HFFc6 (cell line): ENCODE measurements at places on chromosomes 3 and 15. TPM values are rescaled to one million over a fixed set of nuclear protein-coding genes. Genes with fewer than 3 reads are reported as not detected.
A peak's percentile ranks its signal among the peaks of the same experiment; 100 is the strongest.

Gene HAPLN3
- total RNA-seq, result 13.8 and 16.6 TPM in 2 replicates

DNA sequence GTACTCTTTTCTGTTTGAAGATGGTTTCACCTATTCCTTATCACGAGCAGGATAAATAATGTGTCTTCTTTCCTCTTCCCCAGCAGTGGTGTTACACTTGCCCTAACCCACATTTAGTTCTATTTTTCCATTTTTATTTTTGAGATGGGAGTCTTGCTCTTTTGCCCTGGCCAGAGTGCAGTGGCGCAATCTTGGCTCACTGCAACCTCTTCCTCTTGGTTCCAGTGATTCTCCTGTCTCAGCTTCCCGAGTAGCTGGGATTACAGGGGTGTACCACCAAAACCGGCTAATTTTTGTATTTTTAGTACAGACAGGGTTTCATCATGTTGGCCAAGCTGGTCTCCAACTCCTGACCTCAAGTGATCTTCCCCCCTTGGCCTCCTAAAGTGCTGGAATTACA is 372.4 kb downstream of the FOXP1 start:
- DNase-seq, result no peak
- H3K4me1 ChIP-seq, result peaks cover 20% of the 10 kb centered on the region
- H3K4me3 ChIP-seq, result no peak overlapping the region; the same call in 1 of the 2 replicates
- H3K36me3 ChIP-seq, result no peaks in the 10 kb centered on the region
- H3K27ac ChIP-seq, result peak overlapping the region; percentile 1; the same call in 1 of the 2 replicates
- H3K27me3 ChIP-seq, result no peaks in the 10 kb centered on the region

GRCh38 chr3:64016941-64017620 is 6.2 kb downstream of the PSMD6 start:
- H3K36me3 ChIP-seq, result peaks cover 67% of the 10 kb centered on the region
- H3K27ac ChIP-seq, result peak overlapping the region; percentile 44
- DNase-seq, result no peak
- H3K27me3 ChIP-seq, result peaks cover 4% of the 10 kb centered on the region; the same call in 1 of the 2 replicates
- no peak overlapping the region; the same call in 1 of the 2 replicates for H3K4me3 ChIP-seq
- H3K4me1 ChIP-seq, result peaks cover 49% of the 10 kb centered on the region

Gene AGBL1
- total RNA-seq, result not detected in 3 replicates

DNA sequence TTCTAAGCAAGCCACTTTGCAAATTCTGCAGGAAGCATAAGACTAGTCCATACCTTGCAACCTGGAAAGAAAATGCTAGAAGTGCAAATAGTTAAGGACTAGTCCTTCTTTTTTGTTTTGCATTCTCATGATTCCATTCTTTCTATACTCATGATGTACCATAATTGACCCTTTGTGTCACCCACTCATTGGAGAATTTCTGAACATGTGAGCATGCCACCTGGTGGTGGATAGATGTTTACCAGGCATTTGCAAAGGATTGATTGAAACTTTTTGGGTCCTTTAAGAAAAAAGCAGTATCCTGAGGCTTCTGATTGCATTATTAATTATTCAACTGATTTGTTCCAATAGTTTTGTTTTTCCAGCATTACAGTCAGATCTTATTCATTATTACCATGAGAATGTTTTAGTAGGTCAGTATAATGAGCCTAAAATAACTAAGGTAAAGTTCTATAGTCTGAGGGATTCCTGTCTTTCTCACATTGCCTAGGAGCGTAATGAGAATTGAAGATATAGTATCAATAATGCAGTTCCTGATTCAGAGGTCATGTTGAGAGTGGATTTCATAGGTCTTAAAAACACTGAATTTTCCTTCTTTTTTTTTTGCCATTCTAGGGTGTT is 20.2 kb upstream of the DIPK2A start:
- H3K4me1 ChIP-seq, result no peaks in the 10 kb centered on the region
- H3K36me3 ChIP-seq, result no peaks in the 10 kb centered on the region
- H3K27ac ChIP-seq, result no peak overlapping the region
- no peak overlapping the region for H3K4me3 ChIP-seq
- H3K27me3 ChIP-seq, result no peaks in the 10 kb centered on the region
- DNase-seq, result peak; percentile 11

GRCh38 chr3:152307829-152308474 is 39.2 kb downstream of the MBNL1 start:
- peak overlapping the region; percentile 89 for H3K27ac ChIP-seq
- peaks cover 20% of the 10 kb centered on the region for H3K36me3 ChIP-seq
- peak; percentile 64 for DNase-seq
- peak overlapping the region; percentile 62 for H3K4me3 ChIP-seq

Gene PLSCR5
- total RNA-seq, result not detected in 3 replicates

GRCh38 chr3:130843441-130843840 is 50.4 kb upstream of the ATP2C1 start:
- no peak overlapping the region for H3K27ac ChIP-seq
- no peak for DNase-seq
- H3K4me1 ChIP-seq, result peaks cover 7% of the 10 kb centered on the region

GRCh38 chr3:129683201-129683600 is 76.7 kb upstream of the PLXND1 start:
- H3K4me1 ChIP-seq, result peaks cover 10% of the 10 kb centered on the region
- H3K36me3 ChIP-seq, result no peaks in the 10 kb centered on the region
- no peaks in the 10 kb centered on the region; the same call in 1 of the 2 replicates for H3K27me3 ChIP-seq
- H3K4me3 ChIP-seq, result no peak overlapping the region

Gene DPPA2
- not detected in 3 replicates for total RNA-seq

DNA sequence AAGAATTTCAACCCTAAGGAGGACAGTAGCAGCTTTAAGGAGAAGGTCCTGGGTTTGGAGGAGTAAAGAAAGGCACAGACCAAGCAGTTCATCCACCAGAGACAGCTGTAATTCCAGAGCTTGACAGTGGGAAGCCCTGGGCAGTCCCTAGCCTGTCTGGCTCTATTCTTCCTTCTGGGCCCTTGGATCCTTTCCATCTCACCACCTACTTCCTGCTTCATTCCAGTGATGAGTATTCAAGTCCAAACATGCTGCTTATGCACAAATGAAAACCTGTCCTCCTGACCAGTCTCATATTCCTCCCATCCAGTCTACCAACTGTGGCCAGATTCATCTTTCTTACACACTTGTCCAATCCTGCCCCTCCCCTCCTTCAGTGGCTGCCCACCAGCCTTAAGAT is 171.4 kb downstream of the CNTN3 start:
- peak; percentile 41 for DNase-seq
- H3K27ac ChIP-seq, result peak overlapping the region; percentile 67
- no peak overlapping the region for H3K4me3 ChIP-seq
- H3K36me3 ChIP-seq, result no peaks in the 10 kb centered on the region

DNA sequence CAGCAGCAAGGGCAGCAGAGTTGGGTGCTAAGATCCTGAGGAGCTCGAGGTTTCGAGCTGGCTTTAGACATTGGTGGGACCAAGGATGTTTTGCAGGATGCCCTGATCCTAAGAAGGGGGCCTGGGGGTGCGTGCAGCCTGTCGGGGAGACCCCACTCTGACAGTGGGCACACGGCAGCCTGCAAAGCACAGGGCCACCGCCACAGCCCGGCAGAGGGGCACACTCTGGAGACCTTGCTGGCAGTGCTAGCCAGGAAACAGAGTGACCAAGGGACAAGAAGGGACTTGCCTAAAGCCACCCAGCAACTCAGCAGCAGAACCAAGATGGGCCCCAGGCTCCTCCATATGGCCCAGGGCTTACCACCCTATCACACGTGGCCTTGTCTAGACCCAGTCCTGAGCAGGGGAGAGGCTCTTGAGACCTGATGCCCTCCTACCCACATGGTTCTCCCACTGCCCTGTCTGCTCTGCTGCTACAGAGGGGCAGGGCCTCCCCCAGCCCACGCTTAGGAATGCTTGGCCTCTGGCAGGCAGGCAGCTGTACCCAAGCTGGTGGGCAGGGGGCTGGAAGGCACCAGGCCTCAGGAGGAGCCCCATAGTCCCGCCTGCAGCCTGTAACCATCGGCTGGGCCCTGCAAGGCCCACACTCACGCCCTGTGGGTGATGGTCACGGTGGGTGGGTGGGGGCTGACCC is 18.8 kb downstream of the SEC61A1 start:
- H3K27ac ChIP-seq, result peak overlapping the region; percentile 57

- H3K27me3 ChIP-seq, result peaks cover 4% of the 10 kb centered on the region; the same call in 1 of the 2 replicates
- peak; percentile 77 for DNase-seq
- H3K4me1 ChIP-seq, result peaks cover 77% of the 10 kb centered on the region
Measured at GRCh38 chr15:66720206-66721010, 18.4 kb downstream of the SMAD6 start.

- H3K36me3 ChIP-seq, result no peaks in the 10 kb centered on the region
- no peak overlapping the region for H3K27ac ChIP-seq
- DNase-seq, result no peak
Measured at GRCh38 chr3:28853830-28854229, 427.0 kb upstream of the RBMS3 start.

Gene MELTF
- 0.96 to 3.7 TPM (median 1.7 TPM) in 3 replicates for total RNA-seq

DNA sequence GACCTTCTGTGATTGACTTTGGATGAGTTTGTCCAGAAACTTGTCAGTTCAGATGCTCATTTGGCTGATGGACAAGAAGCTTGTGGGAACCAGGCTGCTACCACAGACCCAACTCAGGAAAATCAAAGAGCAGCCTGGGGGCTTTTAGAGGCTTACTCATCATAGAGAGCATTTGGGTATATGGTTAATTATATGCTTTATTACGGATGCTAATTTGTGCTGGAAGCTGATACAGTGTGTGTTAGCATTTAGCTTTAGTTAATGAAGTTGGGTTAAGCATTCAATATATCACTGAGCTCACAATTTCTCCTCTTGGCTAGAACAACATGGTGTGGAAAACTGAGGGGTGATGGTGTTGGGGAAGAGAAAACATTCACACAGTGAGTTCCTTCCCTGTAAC is 664.2 kb upstream of the CFAP20DC start:
- no peak overlapping the region for H3K4me3 ChIP-seq
- H3K36me3 ChIP-seq, result no peaks in the 10 kb centered on the region
- H3K4me1 ChIP-seq, result no peaks in the 10 kb centered on the region
- no peak for DNase-seq
- no peak overlapping the region for H3K27ac ChIP-seq
- H3K27me3 ChIP-seq, result no peaks in the 10 kb centered on the region

GRCh38 chr15:60438646-60439045 is 40.3 kb downstream of the ICE2 start:
- H3K4me1 ChIP-seq, result peaks cover 41% of the 10 kb centered on the region
- H3K27me3 ChIP-seq, result no peaks in the 10 kb centered on the region
- H3K36me3 ChIP-seq, result no peaks in the 10 kb centered on the region; the same call in 1 of the 2 replicates
- no peak for DNase-seq

Gene TRAT1
- not detected in 2 replicates for total RNA-seq

GRCh38 chr3:178504128-178504527 is 32.1 kb upstream of the KCNMB2 start:
- H3K27ac ChIP-seq, result no peak overlapping the region
- H3K36me3 ChIP-seq, result no peaks in the 10 kb centered on the region
- no peaks in the 10 kb centered on the region for H3K4me1 ChIP-seq
- H3K4me3 ChIP-seq, result no peak overlapping the region
- H3K27me3 ChIP-seq, result peaks cover 3% of the 10 kb centered on the region; the same call in 1 of the 2 replicates
- DNase-seq, result no peak

GRCh38 chr3:189508784-189509501 is 122.2 kb upstream of the TP63 start:
- no peaks in the 10 kb centered on the region for H3K27me3 ChIP-seq
- no peaks in the 10 kb centered on the region for H3K4me1 ChIP-seq
- H3K36me3 ChIP-seq, result no peaks in the 10 kb centered on the region
- H3K27ac ChIP-seq, result no peak overlapping the region
- H3K4me3 ChIP-seq, result no peak overlapping the region

Gene ATP13A4
- total RNA-seq, result not detected in 3 replicates

DNA sequence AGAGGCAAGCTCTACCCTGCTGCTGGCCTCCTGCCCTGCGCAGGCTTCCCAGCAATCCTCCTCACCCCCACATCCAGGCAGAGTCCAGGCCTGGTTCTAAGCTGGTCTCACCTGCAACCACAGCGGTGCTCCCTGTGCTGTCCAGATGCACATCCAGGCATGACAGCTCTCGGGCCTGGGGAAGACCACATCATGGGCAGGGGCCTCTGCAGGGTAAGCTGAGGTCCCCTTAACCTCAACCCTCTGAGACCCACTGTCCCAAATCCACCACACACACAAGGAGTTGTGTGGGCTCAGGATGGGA is 10.8 kb downstream of the PLA2G4D start:
- H3K4me3 ChIP-seq, result no peak overlapping the region
- DNase-seq, result no peak
- peaks cover 48% of the 10 kb centered on the region for H3K27me3 ChIP-seq
- no peaks in the 10 kb centered on the region for H3K4me1 ChIP-seq
- H3K27ac ChIP-seq, result no peak overlapping the region

- H3K4me3 ChIP-seq, result peak overlapping the region; percentile 96
- peaks cover 22% of the 10 kb centered on the region for H3K36me3 ChIP-seq
- no peaks in the 10 kb centered on the region; the same call in 1 of the 2 replicates for H3K27me3 ChIP-seq
- peak overlapping the region; percentile 97 for H3K27ac ChIP-seq
Measured at GRCh38 chr15:68277131-68277602, 378 bp upstream of the FEM1B start.

Gene SUMF1
- 35.1 to 38.3 TPM (median 36.5 TPM) in 3 replicates for total RNA-seq

Gene CISH
- total RNA-seq, result 0.74 to 1.1 TPM (median 0.92 TPM) in 3 replicates

DNA sequence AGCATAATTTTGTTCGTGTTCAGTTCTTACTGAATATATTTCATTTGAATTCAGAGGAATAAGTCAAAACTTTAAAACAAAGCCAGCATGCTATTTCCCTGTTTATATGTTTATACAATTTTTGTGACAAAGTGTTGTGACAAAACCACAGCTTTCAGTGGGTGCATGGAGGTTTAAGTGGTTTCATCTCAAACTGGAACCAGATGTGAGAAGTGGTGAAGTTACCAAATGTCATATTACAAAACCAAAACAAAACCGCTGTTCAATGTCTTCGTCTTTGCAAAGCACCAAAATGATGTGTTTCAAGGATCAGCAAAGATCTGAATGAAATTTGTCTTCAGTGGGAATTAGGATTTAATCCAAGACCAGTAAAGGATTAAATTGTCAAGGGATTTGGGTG is 59.3 kb upstream of the OSTN start:
- H3K4me1 ChIP-seq, result peaks cover 69% of the 10 kb centered on the region
- no peak overlapping the region for H3K4me3 ChIP-seq
- H3K27me3 ChIP-seq, result peaks cover under 1% of the 10 kb centered on the region; the same call in 1 of the 2 replicates
- H3K36me3 ChIP-seq, result peaks cover 11% of the 10 kb centered on the region

DNA sequence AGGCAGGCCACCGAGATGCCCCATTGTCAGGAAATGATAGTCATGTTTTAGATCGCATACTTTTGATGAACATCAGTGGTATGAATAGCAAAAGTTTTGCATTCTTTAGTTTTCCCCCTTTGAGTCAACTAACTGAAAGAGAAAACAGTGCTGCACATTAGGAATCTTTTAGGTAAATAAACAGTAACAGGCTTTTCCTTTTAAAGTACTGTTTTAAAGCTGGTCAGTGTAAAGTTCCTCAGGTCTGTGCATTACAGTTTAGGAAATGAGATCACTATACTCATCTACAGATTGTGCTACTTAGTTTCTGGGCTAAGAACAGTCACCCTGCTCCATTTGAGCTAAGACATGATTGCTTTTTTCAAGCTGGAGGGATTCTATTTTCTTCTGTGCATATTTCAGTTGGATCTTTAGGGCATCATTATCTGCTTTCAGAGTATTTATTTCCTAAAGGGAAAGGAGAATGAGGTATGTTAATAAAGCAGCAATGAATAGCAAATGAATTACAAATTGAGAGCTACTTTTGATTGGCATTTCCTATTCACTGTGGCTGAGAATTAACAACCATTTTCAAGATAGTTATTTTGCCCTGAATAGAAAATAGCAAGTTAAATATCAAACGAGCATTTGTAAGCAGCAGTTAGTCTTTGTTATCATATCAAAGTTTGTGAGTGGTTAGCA is 36.5 kb downstream of the FAM98B start:
- H3K27ac ChIP-seq, result peak overlapping the region; percentile 68
- peaks cover 13% of the 10 kb centered on the region for H3K36me3 ChIP-seq
- no peaks in the 10 kb centered on the region for H3K27me3 ChIP-seq
- peak overlapping the region; percentile 46 for H3K4me3 ChIP-seq

- H3K4me3 ChIP-seq, result no peak overlapping the region
- H3K4me1 ChIP-seq, result peaks cover 5% of the 10 kb centered on the region
- no peak for DNase-seq
- H3K27me3 ChIP-seq, result peaks cover 3% of the 10 kb centered on the region; the same call in 1 of the 2 replicates
Measured at GRCh38 chr15:67335534-67336222, 81.1 kb downstream of the IQCH start.

Gene ROBO2
- 0.09 to 0.32 TPM (median 0.21 TPM) in 3 replicates for total RNA-seq
